ENCODE measurements at places on chromosomes 6 and 20.

DNA sequence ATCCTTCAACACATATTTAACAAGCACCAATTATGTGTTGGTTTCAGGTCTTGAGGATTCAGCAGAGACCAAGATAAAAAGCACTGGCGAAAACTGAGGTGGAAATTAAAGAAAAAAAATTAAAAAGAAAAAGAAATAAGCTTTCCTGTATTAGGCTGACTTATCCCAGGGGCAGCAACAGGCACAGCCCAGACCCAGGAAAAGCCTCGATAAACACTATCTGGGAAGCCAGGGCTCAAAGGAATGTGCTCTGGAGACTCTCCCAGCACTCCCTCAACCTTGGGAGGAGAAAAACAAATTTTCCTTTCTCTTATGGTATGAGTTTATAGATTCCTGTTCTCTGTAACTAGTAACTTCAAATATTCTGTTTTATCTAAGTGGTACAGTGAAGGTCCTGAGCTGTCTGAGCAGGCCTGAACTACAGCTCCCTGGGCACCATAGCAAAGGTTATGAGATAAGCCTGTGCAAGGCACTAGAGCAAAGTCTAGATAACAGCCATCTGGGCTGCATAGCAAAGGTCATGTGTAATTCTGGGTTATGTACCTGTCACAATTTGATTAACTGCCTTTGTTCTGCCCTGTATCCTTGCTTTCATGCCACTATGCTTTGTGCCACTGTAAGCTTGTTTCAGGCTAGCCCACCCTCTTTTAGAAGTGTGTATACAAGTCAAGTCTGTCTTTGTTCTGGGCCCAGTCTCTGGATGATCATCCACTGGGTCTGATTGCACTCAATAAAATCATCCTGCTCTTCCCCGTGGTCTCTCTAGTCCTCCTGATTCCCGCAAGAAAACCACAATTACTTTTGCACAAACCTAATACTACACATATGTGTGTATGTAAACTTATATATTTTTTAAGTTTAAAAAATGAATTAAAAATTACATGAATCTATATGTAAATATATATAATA is 54.0 kb downstream of the IL22RA2 start:
- no peak overlapping the region for H3K27ac ChIP-seq
- no peaks in the 10 kb centered on the region for H3K27me3 ChIP-seq
- no peak for DNase-seq
- no peaks in the 10 kb centered on the region for H3K4me1 ChIP-seq

GRCh38 chr6:122787721-122788120 is 1.3 kb upstream of the SMPDL3A start:
- H3K27ac ChIP-seq, result no peak overlapping the region
- no peaks in the 10 kb centered on the region for H3K27me3 ChIP-seq
- no peak for DNase-seq
- no peaks in the 10 kb centered on the region for H3K36me3 ChIP-seq

DNA sequence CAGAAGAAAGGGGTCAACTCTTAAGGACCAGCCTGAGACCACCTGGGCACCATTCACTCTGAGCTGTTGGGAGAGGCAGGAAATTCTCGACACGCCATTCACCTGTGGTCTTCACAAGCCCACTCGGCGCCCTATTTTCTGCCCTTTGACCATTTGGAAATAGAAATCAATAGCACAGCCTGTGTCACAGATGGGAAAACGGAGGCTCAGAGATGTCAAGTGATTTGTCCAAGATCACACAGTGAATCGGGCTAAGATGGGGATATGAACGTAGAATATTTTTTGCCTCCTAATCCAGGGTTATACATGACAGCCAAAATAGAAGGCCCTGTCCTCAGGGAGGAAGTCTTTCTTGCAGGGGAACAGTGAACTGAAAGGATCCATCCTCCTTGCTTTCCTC is 3.0 kb upstream of the APOBEC2 start:
- no peaks in the 10 kb centered on the region for H3K27me3 ChIP-seq
- no peaks in the 10 kb centered on the region for H3K36me3 ChIP-seq
- H3K4me1 ChIP-seq, result no peaks in the 10 kb centered on the region
- DNase-seq, result no peak

GRCh38 chr20:8895472-8895871 is 173.4 kb upstream of the PLCB4 start:
- no peaks in the 10 kb centered on the region for H3K27me3 ChIP-seq
- no peaks in the 10 kb centered on the region for H3K4me1 ChIP-seq

- no peak overlapping the region for H3K4me3 ChIP-seq
- H3K4me1 ChIP-seq, result no peaks in the 10 kb centered on the region
- H3K27ac ChIP-seq, result peak overlapping the region; percentile 40
- no peak for DNase-seq
- no peaks in the 10 kb centered on the region for H3K36me3 ChIP-seq
Observed at GRCh38 chr6:45486736-45487135, 109.0 kb upstream of the SUPT3H start.

- DNase-seq, result no peak
- no peak overlapping the region for H3K27ac ChIP-seq
- no peaks in the 10 kb centered on the region for H3K27me3 ChIP-seq
- H3K4me1 ChIP-seq, result no peaks in the 10 kb centered on the region
- no peak overlapping the region for H3K4me3 ChIP-seq
Observed at GRCh38 chr20:3606021-3606420, 57.2 kb downstream of the GFRA4 start.

DNA sequence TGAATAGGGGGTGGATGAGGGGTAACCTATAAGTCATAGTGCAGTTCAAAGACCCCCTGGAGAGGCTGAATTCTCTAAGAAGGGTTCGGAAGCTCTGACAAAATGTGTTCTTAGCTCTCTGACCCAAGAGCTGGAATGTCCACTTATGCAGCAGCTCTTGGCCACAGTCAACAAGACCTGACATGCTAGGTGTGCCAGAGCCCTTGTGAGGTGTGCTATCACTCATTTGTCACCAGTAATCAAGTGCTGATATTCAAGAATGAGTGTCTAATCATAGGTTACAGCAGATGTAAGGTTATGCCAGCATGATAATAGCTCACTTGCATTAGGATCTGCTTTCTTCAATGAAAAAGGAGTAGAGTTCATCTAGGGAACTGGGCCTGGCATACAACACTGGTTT is 28.1 kb downstream of the TOMM6 start:
- DNase-seq, result no peak
- H3K4me1 ChIP-seq, result no peaks in the 10 kb centered on the region
- H3K27ac ChIP-seq, result no peak overlapping the region
- no peaks in the 10 kb centered on the region for H3K36me3 ChIP-seq

DNA sequence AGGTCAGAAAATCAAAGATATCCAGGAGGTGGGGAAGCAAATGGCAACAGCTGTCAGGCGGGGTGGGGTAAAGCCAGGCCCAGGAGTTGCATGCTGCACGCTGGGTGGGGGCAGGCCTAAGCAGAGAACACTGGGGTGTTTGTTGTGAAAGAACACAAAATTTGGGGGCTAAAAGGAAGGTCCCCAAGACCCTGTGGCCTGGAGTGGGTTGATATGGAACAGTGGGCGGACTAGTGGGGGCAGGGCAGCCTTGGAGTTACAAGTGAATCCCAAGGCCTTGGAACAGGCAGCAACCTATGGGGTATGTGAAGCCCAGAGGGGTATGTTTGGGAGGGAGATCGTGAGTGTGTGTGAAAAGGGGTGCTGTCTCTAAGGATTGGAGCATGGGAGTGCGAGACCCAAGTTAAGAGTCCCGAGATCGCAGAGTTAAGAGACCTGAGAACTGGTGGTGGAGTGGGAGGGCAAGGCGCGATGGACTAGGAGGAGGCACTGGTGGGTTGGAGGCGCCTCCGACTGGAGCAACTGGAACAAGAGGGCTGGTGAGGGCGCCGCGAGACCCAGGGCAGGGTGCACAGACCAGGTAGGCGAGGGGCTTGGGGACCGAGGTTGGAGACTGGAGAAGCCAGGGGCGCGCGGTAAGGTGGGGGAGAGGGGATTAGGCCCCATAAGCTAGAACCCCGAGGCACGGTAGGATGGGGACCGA is 658 bp downstream of the CUL7 start:
- no peak for DNase-seq
- H3K4me1 ChIP-seq, result peaks cover 9% of the 10 kb centered on the region
- H3K4me3 ChIP-seq, result peak overlapping the region; percentile 79
- no peaks in the 10 kb centered on the region for H3K36me3 ChIP-seq
- peak overlapping the region; percentile 82 for H3K27ac ChIP-seq

GRCh38 chr20:17490501-17490900 is 40.7 kb downstream of the BFSP1 start:
- H3K4me1 ChIP-seq, result no peaks in the 10 kb centered on the region
- H3K27me3 ChIP-seq, result no peaks in the 10 kb centered on the region
- no peak overlapping the region for H3K4me3 ChIP-seq
- no peak for DNase-seq

Measured in tibial nerve (tissue), 4 donors.